ENCODE measurements at places on chromosomes 13 and 19. TPM values are rescaled to one million over a fixed set of nuclear protein-coding genes. Genes with fewer than 3 reads are reported as not detected.

The TEAD2 gene
- total RNA-seq: 37.6 TPM

The MUC16 gene
- total RNA-seq: under 0.01 TPM

The CYP2F1 gene
- not detected for total RNA-seq

The OR7D2 gene
- 0.43 TPM for total RNA-seq

The DCLK1 gene
- 0.86 TPM for total RNA-seq

The KLK4 gene
- not detected for total RNA-seq

The PNMA8A gene
- total RNA-seq: 0.97 TPM

The RABAC1 gene
- total RNA-seq: 173 TPM

The GRIN2D gene
- total RNA-seq: 1.9 TPM

The TEKTIP1 gene
- total RNA-seq: not detected

The PCP2 gene
- total RNA-seq: not detected

The TMPRSS9 gene
- not detected for total RNA-seq

The KMT5C gene
- 6.9 TPM for total RNA-seq

The USPL1 gene
- total RNA-seq: 16.4 TPM

All from fibroblast of villous mesenchyme (primary cell).